ENCODE measurements at places on chromosomes 5 and 9.

- DNase-seq: no peak
Observed at GRCh38 chr5:1436036-1436435, 9.2 kb downstream of the SLC6A3 start.

GRCh38 chr9:81585191-81585763, 104.1 kb downstream of the TLE1 start:
- no peak for DNase-seq

DNA sequence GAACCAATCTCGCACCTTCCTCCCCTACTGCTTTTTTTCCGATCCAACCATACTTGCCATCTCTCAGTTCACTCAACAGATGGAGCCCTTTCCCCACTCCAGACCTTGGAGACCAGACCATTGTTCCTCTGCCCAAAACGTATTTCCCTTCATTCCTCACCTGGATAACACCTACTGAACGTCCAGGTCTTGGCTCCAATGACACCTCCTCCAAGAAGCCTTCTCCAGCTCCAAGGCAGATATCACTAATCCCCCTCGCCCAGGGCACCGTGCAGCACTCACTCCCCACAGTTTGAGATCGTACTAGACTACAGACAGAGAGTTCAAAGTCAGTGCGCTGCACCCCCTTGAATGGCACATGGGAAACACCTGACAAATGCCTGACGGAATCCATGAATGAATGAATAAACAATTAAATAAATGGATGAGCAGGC, 47.1 kb upstream of the AKNA start:
- no peak for DNase-seq

GRCh38 chr9:34387239-34387638, 10.5 kb upstream of the MYORG start:
- peak; percentile 70 for DNase-seq

DNA sequence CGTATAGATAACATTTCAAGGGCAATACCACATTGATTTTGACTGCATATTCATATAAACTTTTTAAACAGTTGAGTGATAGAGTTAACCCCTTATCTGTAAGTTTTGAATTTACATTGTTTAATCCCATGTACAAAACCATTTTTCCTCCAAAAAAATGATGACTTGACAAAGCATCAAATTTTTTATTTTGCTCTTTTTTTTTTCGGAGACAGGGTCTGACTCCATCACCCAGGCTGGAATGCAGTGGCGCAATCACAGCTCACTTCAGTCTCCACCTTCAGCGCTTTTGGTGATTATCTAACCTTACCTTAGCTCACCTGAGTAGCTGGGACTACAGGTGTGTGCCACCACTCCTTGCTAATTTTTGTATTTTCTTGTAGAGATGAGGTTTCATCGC, 1670.1 kb upstream of the CDH9 start:
- DNase-seq: no peak
